G401 (cell line): ENCODE measurements at places on chromosomes 2 and 18. TPM values are rescaled to one million over a fixed set of nuclear protein-coding genes. Genes with fewer than 3 reads are reported as not detected.

DSG1 gene
- total RNA-seq: not detected in 2 replicates

POTEC gene
- total RNA-seq: not detected in 2 replicates

MROH2A gene
- total RNA-seq: not detected in 2 replicates

CNTNAP5 gene
- total RNA-seq: not detected in 2 replicates

KCNE4 gene
- not detected in 2 replicates for total RNA-seq

FAM110C gene
- not detected in 2 replicates for total RNA-seq

MIB1 gene
- total RNA-seq: 36.1 and 66.7 TPM in 2 replicates

GTF3C2 gene
- total RNA-seq: 101 and 102 TPM in 2 replicates

DNA sequence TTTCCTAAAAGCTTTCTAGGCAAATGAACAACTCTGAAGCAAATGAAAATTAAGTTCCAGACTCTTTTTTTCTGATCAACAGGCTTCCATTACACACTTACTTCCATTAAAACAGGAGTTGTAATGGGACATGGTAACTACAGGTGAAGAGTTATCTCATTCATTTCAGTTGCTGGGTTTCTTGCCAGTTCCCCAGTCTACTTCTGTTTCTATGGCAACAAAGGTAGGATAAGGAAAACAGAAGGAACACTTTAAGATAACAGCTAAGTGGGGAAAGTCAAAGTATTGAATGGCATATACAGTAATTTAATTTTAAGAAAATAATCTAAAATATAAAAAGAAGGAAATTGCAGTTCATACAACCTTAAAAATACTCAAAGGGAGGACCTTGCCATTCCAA is 25.1 kb downstream of the BAZ2B start:
- DNase-seq: no peak

- no peak for DNase-seq
Observed at GRCh38 chr18:50753311-50753710, 66.5 kb downstream of the MRO start.

- no peak for DNase-seq
Observed at GRCh38 chr18:60554967-60555366, 182.4 kb upstream of the MC4R start.

DNA sequence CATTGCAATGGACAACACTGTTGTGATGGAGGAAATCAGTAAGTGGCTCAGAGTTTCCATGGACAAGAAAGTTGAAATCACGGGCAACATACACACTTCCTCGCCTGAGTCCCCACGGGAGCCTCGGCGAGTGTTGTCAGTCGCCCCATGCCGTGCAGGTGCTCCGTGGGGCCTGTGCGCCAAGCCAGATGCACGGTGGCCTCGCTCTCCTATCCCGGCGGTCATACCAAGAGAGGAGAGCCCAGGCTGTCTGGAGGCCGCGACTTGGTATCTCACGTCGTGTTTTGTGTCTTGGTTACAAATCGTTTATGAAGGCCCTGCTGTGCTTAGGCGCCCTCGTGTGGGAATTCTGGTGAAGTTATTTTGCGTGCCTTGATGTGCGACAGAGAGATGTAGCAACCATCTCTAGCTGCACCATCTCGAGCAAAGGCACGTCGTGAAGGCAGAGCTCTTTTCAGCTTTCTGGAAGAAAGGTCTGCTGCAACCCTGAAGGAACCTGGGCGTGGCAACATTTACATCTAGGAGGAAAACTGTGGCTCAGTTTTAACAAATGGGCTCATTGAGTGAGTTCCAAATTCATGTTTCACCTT is 21.8 kb downstream of the ATG4B start:
- peak; percentile 89 for DNase-seq

GRCh38 chr2:58047373-58047935 is 848 bp downstream of the VRK2 start:
- no peak for DNase-seq

- no peak for DNase-seq
Observed at GRCh38 chr18:50793641-50794565, 25.9 kb downstream of the MRO start.

DNA sequence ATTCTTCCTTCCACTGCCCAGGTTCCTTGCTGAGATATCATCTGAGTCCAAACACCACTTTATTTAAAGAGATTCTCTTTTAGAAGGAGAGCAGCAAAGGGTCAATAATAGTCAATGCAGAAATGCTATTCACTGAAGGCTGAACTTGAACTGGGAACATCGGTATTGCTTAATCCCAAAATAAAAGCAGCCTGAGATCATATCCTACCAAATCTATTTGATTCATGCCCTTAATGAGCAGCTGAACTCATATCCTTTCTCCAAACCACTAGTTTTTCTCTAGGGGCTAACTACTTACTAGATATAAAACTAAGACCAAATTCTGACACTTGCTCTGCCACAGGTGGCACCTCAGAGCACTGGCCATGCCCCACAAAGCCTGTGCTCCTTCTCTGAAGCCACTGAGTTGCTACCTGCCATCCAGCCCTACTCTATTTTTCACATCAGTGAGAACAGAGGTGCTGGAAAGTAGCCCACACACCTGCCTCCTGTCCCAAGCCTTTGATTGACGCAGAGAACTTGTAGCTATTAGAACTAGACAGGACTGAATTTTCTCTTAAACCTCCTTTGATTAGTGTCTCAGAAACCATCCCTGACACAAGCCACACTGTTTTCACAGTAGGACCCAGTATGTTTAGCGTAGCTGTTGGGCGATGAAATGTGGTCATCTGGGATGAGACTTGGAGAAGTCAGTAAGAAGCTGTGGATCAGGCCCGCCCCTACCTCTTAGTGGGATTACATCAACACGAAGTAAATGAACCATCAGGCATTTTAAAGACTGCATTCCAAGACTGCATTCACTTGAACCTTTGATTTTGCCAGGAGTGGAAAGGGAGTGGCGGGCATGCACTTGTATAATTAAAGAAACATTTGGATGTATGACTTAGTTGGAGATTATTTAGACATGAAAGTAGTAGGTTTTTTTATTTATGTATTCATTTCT is 124.3 kb downstream of the RBMS1 start:
- DNase-seq: no peak

DNA sequence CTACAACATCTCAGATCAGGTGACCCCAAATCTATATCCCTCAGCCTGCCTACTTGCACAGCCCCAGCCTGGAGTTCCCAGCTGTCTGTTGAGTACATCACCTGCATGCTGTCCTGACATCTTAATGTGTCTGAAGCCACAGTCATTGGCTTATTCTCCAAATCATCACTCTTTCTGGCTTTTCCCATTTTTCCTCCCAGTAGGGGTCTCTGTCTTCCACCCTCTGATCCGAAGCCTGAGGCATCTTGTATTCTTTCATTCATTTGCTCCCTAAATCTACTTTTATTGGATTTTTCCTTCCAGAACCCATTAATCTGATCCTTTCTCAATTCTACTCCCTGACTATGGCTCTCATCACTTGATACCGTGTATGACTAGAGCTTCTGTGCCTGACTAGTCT is 332.9 kb upstream of the DCC start:
- DNase-seq: no peak

- DNase-seq: no peak
Observed at GRCh38 chr18:600107-600506, 3.3 kb downstream of the CLUL1 start.

DNA sequence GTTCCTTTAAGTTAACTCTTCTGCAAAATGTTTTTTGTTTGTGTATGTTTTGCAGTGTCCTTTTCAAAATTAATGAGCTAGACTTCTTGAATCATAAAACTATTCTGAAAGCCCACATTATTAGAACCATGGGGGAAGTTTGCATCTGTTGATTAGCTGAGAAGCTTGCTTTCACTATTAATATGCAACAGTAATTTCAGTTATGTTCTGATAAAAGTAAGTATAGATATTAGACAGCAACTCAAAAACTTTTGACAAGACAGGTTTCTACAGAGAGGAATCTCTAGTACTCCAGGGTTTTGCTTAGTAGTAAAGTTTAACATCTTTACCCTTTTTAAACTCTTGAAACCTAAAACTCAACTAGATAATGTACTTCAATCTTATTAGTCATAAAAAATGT is 147.8 kb downstream of the UBE2E3 start:
- no peak for DNase-seq

DNA sequence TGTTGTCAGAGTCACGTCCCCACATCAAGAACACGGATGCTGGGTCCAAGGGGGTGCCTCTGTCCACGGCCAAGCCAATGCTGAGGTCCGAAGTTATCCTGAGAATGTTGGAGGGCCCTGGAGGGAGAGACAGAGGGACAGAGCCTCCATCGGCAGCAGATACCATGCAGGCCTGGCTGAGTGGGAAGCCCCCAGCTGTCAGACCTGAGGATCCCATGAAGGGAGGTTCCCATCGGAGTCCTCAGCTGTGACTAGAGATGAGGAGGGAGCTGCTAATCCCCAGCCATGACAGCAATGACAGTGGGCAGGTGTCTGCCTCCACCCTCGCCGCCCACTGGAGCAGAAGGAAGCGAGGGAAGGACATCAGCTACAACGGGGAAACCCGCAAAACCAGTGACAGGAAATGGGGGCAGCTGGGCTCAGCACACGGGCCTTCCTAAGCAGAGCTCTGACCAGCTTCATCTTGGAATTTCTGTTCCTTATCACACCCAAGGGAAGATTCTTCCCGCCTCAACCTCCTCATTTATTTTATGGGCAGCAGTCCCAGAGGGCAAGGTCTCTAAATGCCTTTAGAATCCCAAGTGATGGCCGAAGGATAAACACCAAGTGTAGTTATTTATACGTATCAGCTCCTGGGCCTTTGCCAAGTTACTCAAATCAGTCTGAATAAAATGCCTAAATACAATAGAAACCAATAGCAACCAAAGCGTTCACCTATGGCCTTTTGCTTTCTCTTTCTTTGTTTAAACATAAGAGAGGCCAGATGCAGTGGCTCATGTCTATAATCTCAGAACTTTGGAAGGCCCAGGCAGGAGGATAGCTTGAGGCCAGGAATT is 32.2 kb downstream of the FAM178B start:
- DNase-seq: no peak

GRCh38 chr2:20868377-20868776 is 45.5 kb upstream of the LDAH start:
- no peak for DNase-seq

- DNase-seq: no peak
Observed at GRCh38 chr2:27208486-27209050, 3.3 kb upstream of the ATRAID start.

DNA sequence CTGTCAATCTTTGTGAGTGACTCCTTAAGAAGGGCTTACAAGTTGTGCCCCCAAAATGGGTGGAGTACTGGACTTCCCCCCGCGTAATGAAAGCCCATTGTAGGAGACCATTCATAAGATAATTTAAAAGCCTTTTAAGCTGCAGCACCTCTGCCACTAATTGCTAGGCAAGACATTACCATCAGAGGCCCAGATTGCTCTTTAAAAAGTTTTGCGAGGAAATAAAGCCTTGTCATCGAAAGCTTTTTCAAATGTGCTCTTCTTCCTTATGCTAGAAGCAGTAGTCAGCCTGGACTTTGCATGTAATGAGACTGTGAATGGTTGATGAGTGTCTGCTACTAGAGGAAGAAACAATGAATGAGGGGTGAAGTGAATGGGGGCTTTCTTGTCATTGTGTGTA is 345.3 kb upstream of the CDH2 start:
- no peak for DNase-seq
